ENCODE measurements at places on chromosomes 3 and 15. TPM values are rescaled to one million over a fixed set of nuclear protein-coding genes. Genes with fewer than 3 reads are reported as not detected.

Gene LSAMP
- total RNA-seq = 1.9 TPM

Gene GPR149
- not detected for total RNA-seq

Gene BUB1B
- 2.2 TPM for total RNA-seq

Gene LIPC
- total RNA-seq = not detected

Gene GABRR3
- not detected for total RNA-seq

Gene GLDN
- total RNA-seq = 51.7 TPM

Gene GOLGA6L4
- 4.3 TPM for total RNA-seq

Gene ELL3
- 7.1 TPM for total RNA-seq

Gene TAMM41
- 8.9 TPM for total RNA-seq

Gene SAXO2
- total RNA-seq = 0.19 TPM

Gene FBXL22
- not detected for total RNA-seq

Gene AHSG
- total RNA-seq = not detected

Gene SLC51A
- total RNA-seq = not detected

Gene OSTN
- total RNA-seq = not detected

Gene ZNF385D
- 2.7 TPM for total RNA-seq

Gene CCR9
- not detected for total RNA-seq

Gene CORO2B
- total RNA-seq = 11.1 TPM

Gene GOLGA8Q
- total RNA-seq = 3.3 TPM

Gene ZNF774
- total RNA-seq = 1.4 TPM

Gene ZMYND10
- 0.32 TPM for total RNA-seq

Gene MAP1A
- total RNA-seq = 10.9 TPM

Gene SYNM
- 47.3 TPM for total RNA-seq

Gene GOLGA8S
- total RNA-seq = 0.09 TPM

Gene SAMMSON
- not detected for total RNA-seq

Gene KCNH8
- total RNA-seq = not detected

Gene ZNF501
- total RNA-seq = 2.0 TPM

Gene FURIN
- 121 TPM for total RNA-seq

Gene NCBP2
- 38.0 TPM for total RNA-seq

GRCh38 chr3:108251844-108252243 is 29.6 kb upstream of the IFT57 start:
- no peak for DNase-seq

- no peak for DNase-seq
Observed at GRCh38 chr3:13024765-13025065, 48.5 kb downstream of the IQSEC1 start.

DNA sequence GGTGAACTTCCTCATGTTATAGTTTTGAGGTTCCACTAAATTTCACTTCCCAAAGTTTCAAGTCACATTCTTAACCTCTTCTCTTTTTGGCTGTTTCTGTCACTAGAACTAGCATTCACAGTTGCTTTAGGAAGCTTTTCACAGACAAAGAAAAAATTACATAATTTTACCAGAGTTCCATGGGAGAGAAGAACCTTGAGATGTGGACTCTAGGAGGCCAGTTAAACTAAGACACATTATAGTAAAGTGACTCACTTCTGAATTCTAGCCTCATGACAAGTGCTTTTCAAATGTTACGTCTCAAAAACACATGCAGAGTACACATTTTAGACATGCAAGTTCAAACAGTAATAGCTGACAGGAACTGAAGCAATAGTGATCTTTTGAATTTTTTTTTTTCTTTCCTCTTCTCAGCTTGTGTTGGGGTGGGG is 39.9 kb upstream of the LRTM1 start:
- DNase-seq = no peak

DNA sequence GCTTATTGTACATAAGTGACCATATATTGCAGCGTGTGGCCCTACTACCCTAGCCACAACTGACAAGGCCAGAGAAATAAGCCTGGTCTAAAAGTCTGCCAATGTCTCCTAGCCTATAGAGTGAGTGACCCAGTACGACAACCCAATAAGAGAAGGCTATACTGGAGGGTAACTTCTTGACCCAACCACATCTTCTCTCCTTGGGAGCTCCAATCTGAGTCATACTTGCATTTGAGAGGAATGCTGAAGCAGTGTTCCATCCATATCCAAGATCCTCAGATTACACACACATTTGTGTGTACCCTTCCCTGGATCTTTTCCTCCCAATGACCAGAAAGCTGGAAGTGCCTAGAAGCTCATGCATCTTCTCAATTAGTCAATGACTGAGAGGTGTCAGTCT is 11.3 kb upstream of the STT3B start:
- DNase-seq = no peak

- DNase-seq = no peak
Observed at GRCh38 chr3:66507423-66508260, 6.8 kb upstream of the LRIG1 start.

GRCh38 chr15:46450810-46451182 is 816.0 kb downstream of the SQOR start:
- no peak for DNase-seq

GRCh38 chr15:40992241-40992741 is 39.0 kb downstream of the CHAC1 start:
- no peak for DNase-seq

GRCh38 chr3:29415482-29416223 is 134.8 kb downstream of the RBMS3 start:
- DNase-seq = no peak

DNA sequence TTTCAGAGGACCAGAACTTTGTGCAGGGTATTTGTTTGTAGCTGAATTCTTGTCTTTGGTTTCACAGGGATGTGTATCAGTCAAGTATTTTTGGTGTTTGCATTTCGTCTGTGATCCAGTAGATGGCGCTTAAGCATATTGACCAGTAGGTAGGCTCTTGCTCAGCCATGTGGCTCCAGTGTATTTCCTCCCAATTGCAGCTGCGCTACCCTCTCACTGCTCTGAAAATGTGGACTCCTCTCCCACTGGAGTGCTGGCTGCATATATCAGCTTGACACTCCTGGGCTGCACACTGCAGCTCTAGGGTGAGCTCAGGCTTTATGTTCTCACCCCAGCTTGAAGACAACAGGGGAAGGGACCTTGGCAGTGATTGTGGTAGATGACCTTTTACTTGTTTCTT is 1264.3 kb upstream of the ALCAM start:
- no peak for DNase-seq

DNA sequence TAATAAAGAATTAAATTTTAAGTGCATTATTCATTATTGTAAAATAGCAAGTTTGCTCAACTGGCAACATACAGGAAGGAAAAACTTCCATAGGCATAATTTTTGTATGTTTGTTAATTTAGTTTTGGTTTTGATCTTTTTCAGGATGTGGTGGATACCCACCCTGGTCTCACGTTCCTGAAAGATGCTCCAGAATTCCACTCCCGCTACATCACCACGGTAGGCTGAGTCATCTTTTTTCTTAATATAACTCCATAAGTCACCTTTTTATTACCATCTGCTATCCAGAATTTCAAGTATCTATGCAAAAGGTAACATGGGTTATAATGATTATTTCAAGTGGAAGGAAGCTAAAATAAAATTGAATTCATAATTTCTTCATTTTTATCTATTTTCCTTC is 104.8 kb downstream of the PPP2R3A start:
- no peak for DNase-seq

GRCh38 chr3:15787526-15787925 is 10.3 kb downstream of the ANKRD28 start:
- DNase-seq = no peak

- no peak for DNase-seq
Observed at GRCh38 chr3:31934018-31934417, 47.0 kb downstream of the OSBPL10 start.

- no peak for DNase-seq
Observed at GRCh38 chr3:193780397-193780796, 187.4 kb downstream of the OPA1 start.

- DNase-seq = no peak
Observed at GRCh38 chr3:23611737-23612295, 193.9 kb upstream of the UBE2E1 start.

- no peak for DNase-seq
Observed at GRCh38 chr3:173249457-173249856, 108.4 kb upstream of the SPATA16 start.

DNA sequence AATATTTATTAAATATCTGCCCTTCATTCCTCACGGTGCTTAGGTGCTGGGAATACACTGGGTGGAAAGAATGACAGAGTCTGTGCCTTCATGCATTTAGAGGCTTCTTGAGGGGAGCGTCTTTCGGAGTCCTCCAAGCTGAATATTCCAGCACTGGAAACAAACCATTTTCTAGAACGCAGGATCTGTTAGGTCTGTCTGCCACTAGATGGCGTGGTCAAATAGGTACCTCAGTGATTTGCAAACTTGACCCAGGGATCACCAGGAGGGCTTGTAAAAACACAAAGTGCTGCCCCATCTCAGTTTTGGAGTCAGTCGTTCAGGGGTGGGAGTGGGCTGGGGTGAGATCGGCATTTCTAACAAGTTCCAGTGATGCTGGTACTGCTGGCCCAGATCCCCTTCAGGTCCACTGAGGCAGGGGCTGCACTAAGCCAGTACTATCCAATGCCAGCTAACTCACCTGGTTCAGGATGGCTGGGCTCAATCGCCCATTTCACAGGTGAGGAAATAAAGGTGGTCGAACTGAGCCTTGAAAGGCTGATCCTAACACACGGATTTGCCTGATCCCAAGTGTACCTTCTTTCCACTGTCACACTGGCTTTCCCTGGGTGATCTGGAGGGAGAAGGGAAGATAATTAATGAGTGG is 14.8 kb downstream of the ARNT2 start:
- DNase-seq = no peak

DNA sequence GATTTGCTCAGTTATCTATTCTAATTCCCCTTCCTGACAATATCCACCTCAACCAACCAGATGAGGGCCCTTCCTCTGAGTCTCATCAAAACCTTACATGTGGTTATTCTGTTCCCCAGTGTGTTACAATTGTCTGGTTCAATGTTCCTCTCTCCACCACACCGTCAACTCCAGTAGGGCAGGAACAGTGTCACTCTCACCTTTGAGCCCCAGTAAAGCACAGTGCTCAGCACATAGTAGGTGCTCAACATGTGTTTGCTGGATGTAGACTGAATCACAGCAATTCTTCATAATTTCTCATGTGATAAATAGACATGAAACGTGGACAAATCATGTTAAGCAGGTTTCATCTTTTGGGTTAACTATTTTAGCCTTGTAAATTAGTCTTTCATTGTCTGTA is 103.0 kb upstream of the EIF1B start:
- no peak for DNase-seq

DNA sequence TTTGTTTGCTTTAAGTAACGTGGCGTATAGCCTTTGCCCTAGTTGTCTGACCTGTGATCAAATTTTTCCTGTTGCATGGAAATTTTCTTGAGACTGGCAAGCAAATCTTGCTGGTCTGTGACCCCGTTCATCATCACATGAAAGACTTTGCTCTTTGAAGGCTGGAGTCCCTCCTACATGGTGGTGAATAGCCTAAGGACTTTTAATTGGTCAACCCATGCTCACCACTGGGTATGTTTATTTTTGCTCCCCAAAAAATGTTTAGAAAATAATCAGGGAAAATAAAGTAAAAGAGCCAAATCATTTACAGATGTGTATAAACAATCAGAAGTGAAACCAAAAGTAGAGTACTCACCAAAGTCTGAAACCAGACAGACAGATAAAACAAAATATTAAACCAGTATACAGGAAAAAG is 1075.3 kb upstream of the ALCAM start:
- no peak for DNase-seq

DNA sequence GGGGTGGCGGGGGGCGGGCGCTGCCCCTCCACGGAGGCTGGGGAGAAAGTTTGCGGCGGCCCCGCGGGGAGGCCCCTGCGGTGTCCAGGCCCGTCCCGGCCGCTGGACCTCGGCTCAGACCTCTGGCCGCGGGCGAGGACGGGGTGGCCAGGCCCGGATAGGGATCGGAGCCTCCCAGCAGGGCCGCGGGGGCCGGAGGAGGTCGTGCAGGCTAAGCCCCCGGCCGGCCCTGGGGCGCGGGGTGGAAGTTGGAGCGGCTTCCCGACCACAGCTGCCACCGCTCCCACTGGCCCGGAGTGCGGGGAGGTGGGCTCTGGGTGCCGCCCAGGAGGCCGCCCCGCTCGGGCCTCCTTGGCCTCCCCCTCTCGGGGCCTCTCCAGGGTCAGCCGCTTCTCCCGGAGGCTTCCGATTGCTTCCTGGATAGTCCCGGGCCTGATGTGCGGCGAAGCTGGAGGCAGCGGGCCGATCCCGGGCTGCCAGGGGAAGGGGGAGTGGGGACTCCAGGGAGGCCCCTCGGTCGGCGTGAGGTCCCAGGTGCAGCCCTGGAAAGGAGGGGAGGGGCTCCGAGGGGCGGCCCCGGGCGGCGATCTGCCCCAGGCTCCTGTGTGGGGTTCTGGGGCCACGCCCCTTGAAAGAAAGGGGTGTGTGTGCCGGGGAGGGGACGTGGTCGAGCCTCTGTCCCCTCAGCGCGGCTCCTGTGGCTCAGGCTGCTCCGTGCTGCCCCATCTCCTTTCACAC is 907 bp downstream of the PLXNA1 start:
- DNase-seq = no peak

GRCh38 chr3:44284949-44285348 is 43.3 kb downstream of the TOPAZ1 start:
- no peak for DNase-seq

DNA sequence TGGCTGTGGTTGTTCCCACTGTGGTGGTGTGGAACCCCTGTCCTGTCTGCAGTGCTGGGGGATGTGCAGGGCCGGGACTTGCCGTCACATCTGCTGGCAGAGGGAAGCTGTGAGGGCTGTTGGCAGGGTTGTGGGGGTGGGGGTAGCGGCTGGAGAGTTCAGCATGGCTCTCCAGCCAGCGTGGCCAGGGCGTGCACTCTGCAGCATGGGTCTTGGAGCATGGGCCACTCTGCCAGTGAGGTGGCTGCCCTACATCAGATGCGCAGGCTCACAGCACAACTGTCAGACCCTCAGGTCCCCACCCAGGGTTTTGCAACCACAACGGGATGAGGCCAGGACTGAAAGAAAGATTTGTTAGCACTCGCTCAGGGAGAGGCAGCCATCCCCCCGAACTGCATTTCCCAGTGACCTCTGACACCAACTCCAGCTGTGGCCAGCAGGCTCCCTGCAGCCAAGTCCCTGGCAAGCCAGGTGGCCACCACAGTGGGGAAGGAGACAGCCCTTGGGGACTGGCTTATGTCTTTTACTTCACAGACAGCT is 237.7 kb upstream of the LYSMD4 start:
- DNase-seq = no peak

DNA sequence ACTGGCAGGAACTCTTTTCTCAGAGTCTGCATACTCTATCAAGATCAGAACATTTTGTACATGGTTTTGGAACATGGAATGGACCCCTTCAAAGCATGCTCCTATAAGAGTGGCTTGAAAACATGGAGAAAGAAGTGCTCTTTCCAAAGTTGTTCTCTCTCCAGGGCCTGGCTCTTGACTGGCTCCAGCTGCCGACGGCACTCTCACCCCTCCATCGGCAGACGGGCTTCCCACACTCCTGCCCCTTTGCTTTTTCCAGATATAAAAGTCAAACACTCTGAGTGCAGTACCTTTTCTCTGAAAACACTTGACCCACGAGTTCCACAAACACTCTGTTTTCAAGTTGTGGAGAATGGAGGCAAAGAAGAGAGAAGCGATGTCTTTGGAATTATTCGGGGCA is 72.5 kb upstream of the ONECUT1 start:
- no peak for DNase-seq

DNA sequence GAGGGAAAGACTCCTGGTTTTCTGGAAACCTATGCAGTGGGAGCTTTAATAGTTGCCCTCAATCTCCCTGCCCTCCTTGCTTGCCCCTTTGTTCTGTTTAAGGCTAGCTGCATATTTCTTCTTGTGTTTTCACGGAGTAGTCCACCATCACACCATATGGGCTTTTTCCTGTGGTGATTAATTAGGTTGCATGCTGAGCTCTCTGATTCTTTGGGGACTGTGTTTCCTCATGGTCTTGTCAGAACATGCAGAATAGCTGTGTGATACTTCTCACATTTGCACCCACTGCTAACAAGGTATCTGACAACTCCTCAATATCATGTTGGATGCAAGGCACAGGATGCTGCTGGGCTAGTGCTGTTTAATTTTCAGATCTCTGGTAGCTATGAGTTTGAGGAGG is 139.6 kb downstream of the PTPRG start:
- no peak for DNase-seq
